ENCODE measurements at places on chromosomes 5 and 9.

GRCh38 chr5:149904293-149904886 lies 40.2 kb downstream of the PDE6A start:
- DNase-seq, result no peak

DNA sequence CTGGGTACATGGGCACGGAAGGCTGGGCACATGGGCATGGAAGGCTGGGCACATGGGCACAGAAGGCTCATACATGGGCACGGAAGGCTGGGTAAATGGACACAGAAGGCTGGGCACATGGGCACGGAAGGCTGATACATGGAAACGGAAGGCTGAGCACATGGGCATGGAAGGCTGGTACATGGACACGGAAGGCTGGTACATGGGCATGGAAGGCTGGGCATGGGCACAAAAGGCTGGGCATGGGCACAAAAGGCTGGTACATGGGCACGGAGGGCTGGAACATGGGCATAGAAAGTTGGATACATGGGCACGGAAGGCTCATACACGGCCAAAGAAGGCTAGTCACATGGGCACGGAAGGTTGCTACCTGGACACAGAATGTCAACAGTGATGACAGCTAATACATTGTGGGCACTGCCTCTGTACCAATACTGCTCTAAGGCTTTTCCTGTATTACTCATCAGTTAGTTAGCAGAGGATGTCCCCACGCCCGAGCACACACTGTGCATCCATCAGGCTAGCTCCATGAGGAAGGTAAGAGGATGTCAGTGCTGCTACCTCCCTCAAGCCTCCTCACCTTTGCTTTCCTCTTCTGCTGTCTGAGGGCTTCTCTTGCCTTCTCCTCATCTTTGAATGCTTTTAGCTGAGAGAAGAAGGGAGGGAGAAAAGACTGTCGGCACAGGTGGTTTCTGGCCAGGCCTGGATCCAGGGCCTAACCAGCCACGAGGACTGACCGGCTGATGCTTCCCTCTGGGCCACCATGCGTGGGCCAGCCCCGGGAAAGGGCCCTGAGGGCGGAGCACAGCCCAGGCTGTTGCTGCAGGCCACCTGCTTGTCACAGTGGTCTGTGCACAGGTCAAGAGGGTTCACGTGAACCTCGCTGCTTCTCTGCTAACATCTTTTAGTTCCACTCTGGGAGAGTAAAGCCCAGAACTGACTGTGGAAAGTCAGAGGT lies 14.3 kb downstream of the GPX3 start:
- DNase-seq, result no peak

DNA sequence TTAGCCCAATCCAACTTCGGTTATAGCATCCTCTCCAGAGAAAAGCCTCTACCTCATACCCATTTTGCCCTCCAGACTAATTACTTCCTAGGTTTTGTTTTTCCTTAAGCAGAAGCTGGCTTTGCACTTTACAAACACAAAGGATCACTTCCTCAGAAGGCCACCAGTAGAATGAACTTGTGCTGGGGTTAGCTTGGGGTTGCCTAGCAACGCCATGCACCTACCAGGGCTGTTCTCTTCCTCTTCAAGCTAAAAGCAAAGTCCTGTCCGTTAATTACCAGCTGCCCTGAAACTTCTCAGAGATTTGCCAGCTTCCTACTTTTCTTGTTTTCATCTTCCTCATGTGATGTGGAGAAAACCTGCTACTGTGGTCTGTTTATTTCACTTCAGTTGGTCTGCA lies 132.0 kb upstream of the WWC1 start:
- no peak for DNase-seq

DNA sequence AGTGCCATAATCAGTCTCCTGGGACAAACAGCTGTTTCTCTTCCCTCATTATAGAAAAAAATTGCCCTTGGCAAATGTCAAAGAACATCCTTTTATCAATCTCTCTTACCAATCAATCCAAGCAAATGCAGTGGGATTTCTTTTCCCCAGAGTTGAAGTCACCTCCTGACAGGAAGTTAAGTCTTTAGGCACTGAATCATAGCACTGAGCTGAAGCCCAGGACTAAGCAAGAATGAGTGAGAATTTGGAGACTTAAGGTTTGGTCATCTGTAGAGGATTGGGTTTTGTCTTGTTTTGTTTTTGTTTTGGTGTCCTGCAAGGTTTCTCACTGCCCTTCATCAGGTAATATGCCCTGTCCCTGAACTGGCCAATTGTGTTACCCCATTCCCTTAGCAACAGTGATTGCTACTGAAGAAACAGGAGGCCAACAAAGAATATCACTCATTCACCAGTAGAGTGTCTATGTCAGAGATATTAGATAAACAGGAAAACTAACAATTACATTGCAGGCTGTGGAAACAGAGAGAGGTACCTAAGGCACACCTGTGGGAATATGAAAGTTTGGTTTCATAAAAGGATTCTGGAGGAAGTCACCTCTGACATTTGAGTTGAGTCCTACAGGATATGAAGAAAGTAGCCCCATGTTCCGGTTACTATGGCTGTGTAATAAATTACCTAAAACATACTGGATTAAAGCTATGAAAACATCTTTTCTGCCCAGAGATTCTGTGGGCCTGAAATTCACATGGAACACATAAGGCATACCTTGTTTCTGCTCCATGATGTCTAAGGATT lies 4.5 kb upstream of the FXN start:
- DNase-seq, result no peak

- no peak for DNase-seq
Observed at GRCh38 chr5:173301695-173302545, 26.3 kb downstream of the STC2 start.

DNA sequence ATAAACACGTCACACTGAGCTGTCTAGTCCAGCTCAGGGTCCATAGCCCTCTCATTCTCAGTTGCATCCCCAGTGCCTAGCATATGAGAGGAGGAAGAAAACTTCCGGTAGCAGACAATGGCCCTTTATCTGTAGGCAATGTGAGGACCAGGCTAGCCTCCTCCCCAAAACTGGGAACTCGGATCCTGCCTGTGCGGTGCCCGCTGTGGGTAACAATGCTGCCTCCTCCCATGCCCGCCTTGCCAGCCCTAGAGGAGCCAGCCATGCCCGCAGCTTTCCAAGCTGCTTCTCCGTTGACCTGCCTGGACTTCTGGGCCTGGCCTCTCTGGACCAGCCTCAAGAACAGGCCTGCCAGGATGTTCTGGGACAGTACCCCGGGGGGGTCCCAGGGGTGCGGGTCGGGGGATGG lies 74.6 kb upstream of the ORM1 start:
- no peak for DNase-seq

GRCh38 chr9:101739311-101739710 lies 864 bp upstream of the GRIN3A start:
- DNase-seq, result no peak

- no peak for DNase-seq
Observed at GRCh38 chr9:124510650-124511425, 3.6 kb upstream of the NR5A1 start.

DNA sequence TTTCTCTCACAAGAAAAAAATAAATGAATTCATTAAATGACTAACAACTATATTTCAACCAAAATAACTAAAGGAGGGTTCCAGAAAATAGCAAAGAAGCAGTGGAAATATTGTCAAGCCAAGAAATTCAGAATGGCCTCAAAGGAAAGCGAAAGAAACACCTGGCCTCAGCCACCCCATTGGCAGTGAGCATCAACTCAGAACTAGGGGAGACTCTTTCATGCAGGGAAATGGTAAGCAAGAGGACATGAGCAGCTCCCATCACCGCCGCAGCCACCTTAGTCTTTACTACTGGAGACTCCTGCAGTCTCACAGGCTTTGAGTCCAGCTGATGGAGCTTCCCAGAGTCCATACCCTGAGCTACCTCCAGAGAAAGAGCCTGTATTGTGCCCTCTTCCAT lies 343.9 kb upstream of the GRAMD2B start:
- DNase-seq, result no peak

GRCh38 chr5:138492560-138493045 lies 27.3 kb downstream of the EGR1 start:
- DNase-seq, result no peak

All from activated CD4-positive, alpha-beta T cell treated with anti-CD3 and anti-CD28 coated beads for 4 hours (primary cell).